ENCODE measurements at places on chromosomes 5 and 9. TPM values are rescaled to one million over a fixed set of nuclear protein-coding genes. Genes with fewer than 3 reads are reported as not detected.

DNA sequence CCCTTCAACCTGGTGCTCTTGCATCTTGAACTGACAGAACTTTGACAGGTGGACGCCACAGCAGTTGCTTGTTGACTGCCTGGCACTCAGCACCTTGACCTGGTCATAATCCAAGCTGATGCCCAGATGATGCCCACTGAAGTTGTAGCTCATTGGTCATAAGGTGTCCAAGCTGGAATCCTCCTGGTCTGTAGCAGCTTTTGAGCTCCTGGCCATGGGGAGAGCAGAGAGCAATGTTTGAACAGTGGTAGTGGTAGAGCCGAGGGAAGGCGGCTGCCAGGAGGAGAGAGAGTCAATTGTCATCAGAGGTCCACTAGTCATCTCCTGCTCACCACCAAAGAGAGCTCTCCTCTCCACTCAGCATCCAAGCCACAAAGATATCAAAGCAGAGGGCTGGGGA lies 23.3 kb downstream of the CSF2 start:
- DNase-seq = no peak
- H3K4me1 ChIP-seq = peaks cover 77% of the 10 kb centered on the region
- H3K4me3 ChIP-seq = no peak overlapping the region
- no peaks in the 10 kb centered on the region for H3K27me3 ChIP-seq
- H3K27ac ChIP-seq = no peak overlapping the region
- no peaks in the 10 kb centered on the region for H3K36me3 ChIP-seq

DNA sequence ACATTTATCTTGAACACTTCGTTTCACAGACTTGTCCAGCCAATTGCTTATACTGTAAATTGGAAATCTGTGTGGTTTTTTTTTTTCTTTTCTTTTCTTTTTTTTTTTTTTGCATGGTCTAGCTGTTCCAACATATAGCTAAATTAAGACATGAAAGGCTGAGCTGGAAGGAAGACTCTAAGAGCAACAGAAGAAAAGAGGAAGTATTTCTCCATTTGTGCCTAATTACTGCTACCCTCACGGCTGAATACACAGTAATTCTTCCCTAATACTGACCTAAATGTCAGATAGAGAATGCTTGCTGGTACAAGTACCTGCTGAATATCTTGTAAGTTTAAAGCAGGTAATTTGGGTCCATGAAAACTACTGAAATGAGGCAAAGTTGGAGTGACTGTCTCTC lies 11.0 kb upstream of the HAPLN1 start:
- no peaks in the 10 kb centered on the region for H3K27me3 ChIP-seq
- DNase-seq = no peak
- H3K36me3 ChIP-seq = no peaks in the 10 kb centered on the region
- peaks cover 4% of the 10 kb centered on the region for H3K4me1 ChIP-seq
- no peak overlapping the region for H3K4me3 ChIP-seq

GRCh38 chr9:127983847-127984289 lies 3.1 kb upstream of the EEIG1 start:
- no peaks in the 10 kb centered on the region for H3K27me3 ChIP-seq
- H3K27ac ChIP-seq = peak overlapping the region; percentile 96
- peaks cover 65% of the 10 kb centered on the region for H3K4me1 ChIP-seq
- H3K36me3 ChIP-seq = peaks cover 7% of the 10 kb centered on the region

DNA sequence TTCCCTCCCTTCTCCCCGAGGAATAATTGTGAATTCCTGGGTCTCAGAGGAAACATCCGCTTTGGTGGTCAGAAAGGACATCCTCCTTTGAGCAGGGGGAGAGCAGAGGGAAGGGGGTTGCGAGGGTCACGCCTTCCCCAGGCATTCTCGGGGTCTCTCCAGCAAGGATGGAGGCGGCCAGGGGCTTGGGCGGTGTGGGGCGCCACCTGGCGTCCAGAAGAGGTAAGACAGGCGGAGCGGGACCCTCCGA lies 129.1 kb downstream of the KCNIP1 start:
- H3K27ac ChIP-seq = no peak overlapping the region
- peak; percentile 39 for DNase-seq
- H3K36me3 ChIP-seq = no peaks in the 10 kb centered on the region
- peaks cover 18% of the 10 kb centered on the region for H3K27me3 ChIP-seq
- peaks cover 15% of the 10 kb centered on the region for H3K4me1 ChIP-seq

GRCh38 chr9:123345567-123345955 lies 10.4 kb upstream of the CRB2 start:
- H3K36me3 ChIP-seq = no peaks in the 10 kb centered on the region
- no peak overlapping the region for H3K4me3 ChIP-seq
- peak overlapping the region; percentile 96 for H3K27ac ChIP-seq
- DNase-seq = no peak

- no peaks in the 10 kb centered on the region for H3K36me3 ChIP-seq
- H3K27me3 ChIP-seq = peaks cover 7% of the 10 kb centered on the region
- no peak overlapping the region for H3K27ac ChIP-seq
- H3K4me3 ChIP-seq = no peak overlapping the region
- H3K4me1 ChIP-seq = no peaks in the 10 kb centered on the region
These were observed 67.1 kb downstream of the EPB41L4B start for GRCh38 chr9:109253637-109254284.

GRCh38 chr9:2469681-2470221 lies 151.8 kb upstream of the VLDLR start:
- no peaks in the 10 kb centered on the region for H3K4me1 ChIP-seq
- peaks cover 14% of the 10 kb centered on the region for H3K27me3 ChIP-seq

- H3K27me3 ChIP-seq = no peaks in the 10 kb centered on the region
- peaks cover 75% of the 10 kb centered on the region for H3K36me3 ChIP-seq
- H3K4me1 ChIP-seq = peaks cover 9% of the 10 kb centered on the region
- DNase-seq = no peak
These were observed 5.2 kb downstream of the UCK1 start for GRCh38 chr9:131525643-131526565.

GRCh38 chr5:119435436-119436132 lies 16.7 kb upstream of the HSD17B4 start:
- no peaks in the 10 kb centered on the region for H3K27me3 ChIP-seq
- peak overlapping the region; percentile 29 for H3K4me3 ChIP-seq
- H3K27ac ChIP-seq = peak overlapping the region; percentile 19
- DNase-seq = peak; percentile 73

GRCh38 chr9:34375901-34376595 lies 650 bp downstream of the MYORG start:
- H3K27ac ChIP-seq = peak overlapping the region; percentile 75
- H3K27me3 ChIP-seq = no peaks in the 10 kb centered on the region
- DNase-seq = peak; percentile 43
- H3K36me3 ChIP-seq = no peaks in the 10 kb centered on the region

GRCh38 chr9:34899535-34900158 lies 58.4 kb upstream of the PHF24 start:
- DNase-seq = peak; percentile 66
- H3K4me1 ChIP-seq = no peaks in the 10 kb centered on the region
- peaks cover 22% of the 10 kb centered on the region for H3K27me3 ChIP-seq
- no peaks in the 10 kb centered on the region for H3K36me3 ChIP-seq
- H3K27ac ChIP-seq = no peak overlapping the region

- no peaks in the 10 kb centered on the region for H3K4me1 ChIP-seq
- no peak for DNase-seq
- no peak overlapping the region for H3K4me3 ChIP-seq
- no peaks in the 10 kb centered on the region for H3K36me3 ChIP-seq
- H3K27ac ChIP-seq = no peak overlapping the region
These were observed 44.7 kb upstream of the TMEM215 start for GRCh38 chr9:32738501-32739172.

GRCh38 chr5:158224253-158224652 lies 365.3 kb upstream of the CLINT1 start:
- H3K27me3 ChIP-seq = peaks cover 3% of the 10 kb centered on the region
- H3K4me1 ChIP-seq = peaks cover 7% of the 10 kb centered on the region
- no peak for DNase-seq
- no peaks in the 10 kb centered on the region for H3K36me3 ChIP-seq
- no peak overlapping the region for H3K4me3 ChIP-seq

GRCh38 chr5:97531549-97531948 lies 348.5 kb upstream of the RIOK2 start:
- no peak for DNase-seq
- no peaks in the 10 kb centered on the region for H3K27me3 ChIP-seq
- no peak overlapping the region for H3K4me3 ChIP-seq
- no peak overlapping the region for H3K27ac ChIP-seq

- no peak overlapping the region for H3K4me3 ChIP-seq
- no peaks in the 10 kb centered on the region for H3K36me3 ChIP-seq
These were observed 208.8 kb downstream of the DAB2IP start for GRCh38 chr9:121860213-121860612.

DNA sequence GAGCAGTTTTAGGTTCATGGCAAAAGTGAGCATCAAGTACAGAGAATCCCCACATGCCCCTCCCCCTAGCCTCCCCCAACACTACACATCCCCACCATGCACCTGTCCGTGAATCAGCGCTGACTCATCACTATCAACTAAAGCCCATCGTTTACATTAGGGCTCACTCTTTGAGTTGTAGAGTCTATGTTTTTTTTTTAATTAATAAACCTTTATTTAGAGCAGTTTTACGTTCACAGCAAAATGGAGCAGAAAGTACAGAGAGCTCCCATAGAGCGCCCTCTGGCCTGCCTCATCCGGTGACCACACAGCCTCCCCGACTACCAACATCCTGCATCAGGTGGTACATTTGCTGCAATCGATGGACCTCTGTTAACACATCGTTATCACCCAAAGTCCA lies 47.9 kb upstream of the UNC5A start:
- no peak overlapping the region for H3K27ac ChIP-seq
- H3K4me1 ChIP-seq = no peaks in the 10 kb centered on the region
- no peaks in the 10 kb centered on the region for H3K36me3 ChIP-seq
- no peak for DNase-seq
- no peak overlapping the region for H3K4me3 ChIP-seq
- H3K27me3 ChIP-seq = peaks cover 18% of the 10 kb centered on the region

DNA sequence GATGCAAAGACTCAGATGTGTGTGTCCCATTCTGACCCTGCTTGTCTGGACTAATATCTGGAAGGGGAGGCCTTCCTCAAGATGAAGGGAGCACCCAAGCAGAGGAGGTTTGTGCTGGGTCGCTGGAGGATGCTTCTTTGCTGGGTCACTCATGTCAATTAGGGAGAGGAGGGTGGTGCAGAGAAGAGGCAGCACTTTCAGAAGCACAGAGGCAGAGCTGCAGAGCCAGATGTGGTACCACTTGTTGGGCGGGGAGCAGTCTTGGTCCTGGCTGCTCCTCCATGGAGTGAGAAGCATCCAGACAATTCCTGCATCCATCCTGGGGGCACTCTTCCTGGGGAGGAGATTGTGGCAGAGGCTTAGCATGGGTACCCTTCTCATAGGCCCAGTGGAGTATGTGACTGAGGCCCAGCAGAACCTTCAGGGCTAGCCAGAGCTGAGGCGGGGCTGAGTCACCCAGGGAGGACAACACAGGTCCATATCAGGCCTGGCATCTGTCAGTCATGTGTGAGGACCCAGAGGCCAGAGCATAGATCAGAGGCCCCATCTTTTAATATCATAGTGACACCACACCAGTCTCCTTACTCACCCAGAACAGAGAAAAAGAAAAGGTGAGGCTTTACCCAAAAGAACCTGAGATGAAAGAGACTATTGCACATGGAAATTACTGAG lies 59.8 kb downstream of the TNFSF15 start:
- no peaks in the 10 kb centered on the region for H3K4me1 ChIP-seq
- H3K27me3 ChIP-seq = no peaks in the 10 kb centered on the region
- H3K36me3 ChIP-seq = no peaks in the 10 kb centered on the region
- no peak overlapping the region for H3K4me3 ChIP-seq
- no peak overlapping the region for H3K27ac ChIP-seq
- no peak for DNase-seq

- H3K27me3 ChIP-seq = peaks cover 14% of the 10 kb centered on the region
- no peaks in the 10 kb centered on the region for H3K4me1 ChIP-seq
- H3K36me3 ChIP-seq = no peaks in the 10 kb centered on the region
- no peak overlapping the region for H3K4me3 ChIP-seq
These were observed 106.8 kb upstream of the GPBP1 start for GRCh38 chr5:57066924-57067596.

DNA sequence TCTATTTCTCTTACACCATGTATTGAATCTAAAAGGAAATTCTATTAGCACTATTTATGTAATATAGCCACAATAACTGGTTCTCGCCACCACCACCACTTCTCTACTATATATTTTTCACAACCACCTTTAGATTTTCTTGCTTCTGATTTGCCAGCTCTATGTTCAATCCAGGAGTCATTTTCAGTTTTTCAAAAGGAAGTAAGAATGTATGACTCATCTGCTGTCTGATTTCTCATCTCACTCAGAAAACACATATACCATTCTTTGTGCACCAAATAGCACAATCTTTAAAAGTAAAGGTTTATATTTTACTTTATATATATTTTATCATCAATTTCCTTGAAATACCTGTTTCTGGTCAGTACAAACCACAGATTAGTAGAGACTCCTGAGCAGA lies 1127.5 kb downstream of the TAF11L14 start:
- no peaks in the 10 kb centered on the region for H3K36me3 ChIP-seq
- no peaks in the 10 kb centered on the region for H3K27me3 ChIP-seq

DNA sequence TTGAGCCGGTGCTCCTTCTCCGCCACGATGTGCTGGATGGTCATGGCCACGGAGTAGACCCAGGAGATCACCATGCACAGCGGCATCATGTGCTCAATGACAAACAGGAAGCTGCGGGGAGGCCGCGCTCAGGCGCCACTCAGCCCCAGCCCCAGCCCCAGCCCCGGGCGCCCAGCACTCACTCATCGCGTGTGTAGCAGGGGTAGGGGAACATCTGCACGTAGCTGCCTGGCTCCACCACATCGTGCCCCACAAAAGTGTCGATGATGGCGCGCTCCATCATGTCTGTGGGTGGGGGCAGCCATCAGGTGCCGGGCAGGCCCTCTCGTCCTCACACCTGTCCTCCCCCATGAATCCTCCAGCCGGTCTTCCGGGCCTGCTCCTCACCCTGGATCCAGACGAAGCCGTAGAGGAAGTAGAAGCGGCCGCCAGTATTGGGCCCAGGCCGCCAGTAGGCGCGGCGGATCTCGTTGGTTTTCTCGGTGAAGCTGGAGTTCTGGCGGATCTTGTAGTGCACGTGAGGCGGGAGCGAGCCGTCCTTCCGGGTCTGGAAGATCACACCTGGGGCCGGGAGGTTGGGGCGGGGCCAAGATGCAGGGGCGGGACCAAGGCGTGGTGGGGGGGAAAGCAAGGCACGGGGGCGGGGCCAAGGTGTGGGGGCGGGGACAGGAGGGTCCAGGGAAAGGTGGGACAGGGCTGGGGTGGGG lies 10.1 kb downstream of the ABCA2 start:
- peaks cover 1% of the 10 kb centered on the region for H3K4me1 ChIP-seq
- no peak overlapping the region for H3K27ac ChIP-seq
- H3K27me3 ChIP-seq = no peaks in the 10 kb centered on the region
- no peak overlapping the region for H3K4me3 ChIP-seq
- no peak for DNase-seq

- no peaks in the 10 kb centered on the region for H3K36me3 ChIP-seq
- H3K27ac ChIP-seq = no peak overlapping the region
- DNase-seq = no peak
- H3K27me3 ChIP-seq = no peaks in the 10 kb centered on the region
These were observed 10.5 kb downstream of the CSF1R start for GRCh38 chr5:150075806-150076205.

FAM153A gene
- total RNA-seq = 0.05 TPM

FCN2 gene
- not detected for total RNA-seq

SPINK5 gene
- total RNA-seq = not detected

MAMDC4 gene
- total RNA-seq = 6.1 TPM

PRR16 gene
- 0.29 TPM for total RNA-seq

PKD2L2 gene
- total RNA-seq = not detected

FOXD4 gene
- total RNA-seq = 0.55 TPM

ZBED3 gene
- total RNA-seq = 3.5 TPM

Data from activated B cell treated with CpG ODN at 0.5 μM for 24 hours (primary cell).